OCI-LY7 (cell line): ENCODE measurements at places on chromosomes 13 and 19.

DNA sequence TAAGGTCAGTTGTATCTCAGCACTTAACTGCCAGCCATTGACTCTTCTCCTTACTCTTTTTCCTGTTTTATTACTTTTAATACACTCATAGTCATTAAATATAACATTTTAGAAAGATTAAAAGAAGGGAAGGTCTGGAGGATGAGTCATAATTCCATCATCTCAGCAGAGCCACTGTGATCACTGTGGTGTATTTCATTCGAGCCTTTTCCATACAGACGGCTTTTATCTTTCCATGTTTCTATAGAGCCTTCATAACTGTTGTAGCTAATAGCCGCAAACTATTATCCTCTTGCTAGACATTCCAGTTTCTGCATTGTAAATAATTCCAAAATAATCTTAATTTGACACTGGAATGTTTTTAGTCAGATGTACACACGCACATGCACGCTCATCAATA, 4.7 kb upstream of the FLT1 start:
- no peak for DNase-seq

GRCh38 chr13:88005188-88005587, 334.0 kb downstream of the SLITRK5 start:
- DNase-seq, result no peak

GRCh38 chr13:48857576-48857975, 118.1 kb upstream of the FNDC3A start:
- DNase-seq, result no peak

- DNase-seq, result no peak
Measured at GRCh38 chr19:47490031-47490430, 6.0 kb upstream of the KPTN start.

DNA sequence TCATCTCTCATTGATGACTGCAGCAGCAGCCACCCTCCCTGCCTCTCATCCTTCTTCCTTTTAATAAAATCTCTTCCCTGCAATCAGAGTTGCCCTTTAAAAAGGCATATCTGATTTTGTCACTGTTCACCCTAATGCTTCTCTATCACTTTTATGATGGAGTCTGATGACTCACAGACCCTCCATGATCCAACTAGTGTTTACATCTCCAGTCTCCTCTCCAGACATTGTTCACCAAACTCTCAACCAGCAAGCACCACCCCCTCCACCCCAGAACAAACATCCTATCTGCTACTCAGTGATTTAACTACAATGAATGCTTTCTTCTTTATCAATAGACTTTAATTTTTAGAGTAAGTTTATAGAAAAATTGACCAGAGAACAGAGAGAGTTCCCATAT, 59.5 kb downstream of the TNFSF11 start:
- DNase-seq, result no peak

DNA sequence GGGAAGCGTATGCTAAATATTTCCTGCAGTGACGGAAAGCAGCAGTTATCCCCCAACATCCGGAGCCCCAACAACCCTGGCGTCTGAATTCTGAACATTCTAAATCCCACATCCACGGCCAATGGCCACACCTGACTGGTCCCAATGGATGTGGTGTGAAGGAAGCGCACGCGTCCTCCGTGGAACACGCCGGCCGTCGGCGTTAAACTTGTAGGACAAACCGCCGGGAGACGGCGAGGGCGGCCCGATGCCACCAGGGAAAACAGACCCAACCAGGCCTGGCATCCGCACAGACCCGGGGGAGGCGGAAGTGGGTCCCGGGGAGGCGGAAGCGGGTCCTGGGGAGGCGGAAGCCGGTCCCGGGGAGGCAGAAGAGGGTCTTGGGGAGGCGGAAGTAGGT, 3.2 kb downstream of the SHC2 start:
- no peak for DNase-seq

- no peak for DNase-seq
Measured at GRCh38 chr13:95463531-95463930, 89.0 kb upstream of the CLDN10 start.

- DNase-seq, result no peak
Measured at GRCh38 chr13:111909971-111910671, 156.8 kb upstream of the SOX1 start.

DNA sequence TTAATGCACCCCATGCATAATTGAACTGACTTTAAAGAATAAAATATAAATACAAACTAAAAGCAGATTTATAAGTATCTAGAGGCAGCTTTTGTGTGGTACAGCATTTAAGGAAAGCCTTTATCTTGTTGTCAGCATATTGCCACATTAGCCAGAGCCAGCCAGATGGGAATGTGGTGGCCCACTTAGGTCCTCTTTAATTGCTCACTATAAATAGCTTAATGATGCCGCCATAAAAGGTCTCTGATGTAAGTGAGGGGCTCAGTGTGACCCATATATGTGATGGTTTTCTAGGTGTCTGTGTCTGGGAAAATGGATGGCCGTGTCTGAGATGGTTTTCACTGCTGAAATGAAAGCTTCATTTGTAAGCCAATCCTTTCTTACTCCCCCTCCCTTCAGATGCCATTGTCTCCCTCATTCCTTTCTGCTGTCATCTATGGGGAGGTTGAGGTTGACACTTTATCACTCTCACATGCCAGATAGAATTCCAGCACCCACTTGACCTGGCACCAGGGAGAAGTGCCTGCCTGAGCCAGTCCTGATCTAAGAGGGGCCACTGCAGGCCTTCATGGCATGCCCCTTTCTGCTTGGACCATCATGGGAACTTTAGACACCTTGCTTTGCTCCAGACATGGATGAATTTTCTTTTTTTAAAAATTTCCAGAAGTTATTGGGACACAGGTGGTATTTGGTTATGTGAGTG, 135.3 kb downstream of the MTUS2 start:
- no peak for DNase-seq

- DNase-seq, result no peak
Measured at GRCh38 chr13:111958612-111959395, 108.1 kb upstream of the SOX1 start.

DNA sequence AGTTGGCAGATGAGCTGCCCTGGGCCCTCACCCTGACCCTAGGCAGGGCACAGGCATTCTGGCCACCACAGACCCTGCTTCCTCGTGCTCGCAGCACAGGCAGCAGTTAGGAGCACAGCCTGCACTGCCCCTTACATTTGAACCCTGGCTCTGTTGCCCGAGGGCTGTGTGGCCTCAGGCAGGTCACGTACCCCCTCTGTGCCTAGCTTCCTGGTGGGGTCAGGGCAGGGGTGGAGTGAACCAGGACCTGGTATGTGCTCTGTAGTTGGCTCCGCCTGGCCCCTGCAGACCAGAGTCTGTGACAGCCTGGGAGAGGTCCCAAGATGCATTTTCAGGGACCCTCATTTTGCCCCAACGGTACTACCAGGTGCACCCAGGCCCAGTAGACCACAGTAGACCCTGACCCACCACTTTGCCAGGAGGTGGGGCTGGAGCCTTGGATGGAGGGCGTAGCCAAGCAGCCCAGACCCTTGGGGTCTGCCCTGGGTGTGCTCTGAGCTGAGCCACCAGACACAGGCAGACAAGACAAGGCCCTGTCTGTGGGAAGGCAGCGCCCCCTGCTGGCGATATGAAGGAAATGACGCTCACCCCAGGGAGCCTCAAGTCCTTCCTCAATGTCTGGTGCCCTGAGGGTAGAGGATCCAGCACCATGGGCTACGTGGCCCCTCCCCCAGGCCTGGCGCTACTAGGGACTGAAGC, 9.1 kb downstream of the LYL1 start:
- peak; percentile 85 for DNase-seq

GRCh38 chr19:1286487-1287353, 1.0 kb downstream of the EFNA2 start:
- no peak for DNase-seq

DNA sequence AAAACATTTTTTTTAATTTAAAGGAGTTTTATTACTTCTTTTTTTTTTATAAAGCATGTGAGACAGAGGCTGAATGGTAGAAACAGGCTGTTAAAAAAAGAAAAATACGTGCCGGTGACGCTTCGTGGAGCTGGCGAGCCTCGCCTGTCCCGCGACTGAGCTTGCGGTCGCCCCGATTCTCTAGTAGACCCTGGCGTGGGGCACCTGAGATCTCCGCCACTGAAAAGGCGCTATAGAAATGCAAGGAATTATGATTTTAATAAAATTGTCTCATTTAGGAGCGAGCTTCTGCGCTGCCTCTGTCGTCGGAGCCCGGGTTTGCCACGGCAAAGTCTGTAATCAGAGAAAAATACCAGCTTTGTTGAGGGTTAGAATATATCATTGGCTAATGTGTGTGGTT, 18.4 kb downstream of the NFIX start:
- no peak for DNase-seq

- no peak for DNase-seq
Measured at GRCh38 chr19:38662537-38663155, 15.2 kb downstream of the ACTN4 start.

DNA sequence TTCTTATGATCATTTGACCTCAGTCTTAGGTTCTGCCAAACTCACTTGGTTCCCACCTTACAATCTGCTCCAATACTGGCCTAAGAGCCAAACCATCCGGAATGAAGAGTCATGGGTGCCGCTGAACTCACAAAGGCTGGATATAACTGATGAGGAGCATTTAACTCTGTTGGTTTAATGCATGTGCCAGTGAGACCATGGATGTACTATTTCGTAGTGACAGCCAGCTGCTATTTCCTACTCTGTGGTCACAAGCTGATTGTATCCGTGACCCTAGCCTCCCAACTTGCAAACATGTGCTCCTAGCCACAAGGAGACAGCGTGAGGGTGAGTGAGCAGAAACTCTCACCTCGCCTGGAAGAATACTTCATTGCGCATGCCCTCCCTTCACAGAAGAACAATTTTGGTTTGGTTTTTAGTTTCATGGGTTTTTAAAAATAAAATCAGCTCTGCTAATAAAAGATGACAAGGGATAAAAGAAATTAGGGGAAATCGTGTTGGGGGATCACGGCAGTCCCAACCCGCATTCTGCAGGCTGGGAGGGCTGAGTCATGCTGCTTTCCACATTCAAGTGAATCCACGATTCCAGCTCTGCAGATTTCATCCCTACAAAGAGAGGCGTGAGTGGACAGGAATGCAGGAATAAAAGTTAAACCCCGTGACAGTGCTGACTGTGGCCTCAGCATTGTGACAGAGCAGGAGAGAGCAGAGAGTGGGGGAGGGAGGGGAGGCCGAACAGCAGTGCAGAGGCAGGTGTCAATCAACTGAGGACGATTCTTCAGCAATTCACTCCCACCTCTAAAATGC, 66.8 kb upstream of the RAP2A start:
- no peak for DNase-seq

GRCh38 chr13:51058461-51059167, 52.5 kb downstream of the C13orf42 start:
- DNase-seq, result no peak

GRCh38 chr19:2608602-2608922, 93.9 kb downstream of the GNG7 start:
- no peak for DNase-seq
